Stimulated activated CD4-positive, alpha-beta T cell treated with anti-CD3 and anti-CD28 coated beads, Interleukin-15, amount 100 ng/mL, for 24 hours (primary cell): ENCODE measurements at places on chromosomes 6 and 20.

- DNase-seq: no peak
Observed at GRCh38 chr6:169274781-169275180, 21.1 kb upstream of the THBS2 start.

DNA sequence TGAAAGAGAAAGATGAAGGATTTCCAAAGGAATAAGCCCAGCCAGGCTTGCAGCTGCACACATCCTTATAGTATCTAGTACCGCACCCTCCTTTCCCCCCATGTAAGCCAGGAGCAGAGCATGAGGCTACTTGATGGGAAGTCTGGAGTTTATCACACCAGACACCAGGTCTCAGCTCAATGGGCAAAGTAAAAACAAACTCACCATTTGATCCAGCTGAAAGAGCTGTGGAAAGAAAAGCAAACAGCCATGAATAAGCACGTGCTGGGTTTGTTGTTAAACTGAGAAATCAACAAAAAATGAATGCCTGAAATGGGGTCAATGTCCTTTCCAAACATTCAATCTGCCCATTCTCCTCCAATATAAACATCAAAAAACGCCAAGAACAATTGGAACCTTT, 50.6 kb upstream of the MAP7 start:
- DNase-seq: no peak

DNA sequence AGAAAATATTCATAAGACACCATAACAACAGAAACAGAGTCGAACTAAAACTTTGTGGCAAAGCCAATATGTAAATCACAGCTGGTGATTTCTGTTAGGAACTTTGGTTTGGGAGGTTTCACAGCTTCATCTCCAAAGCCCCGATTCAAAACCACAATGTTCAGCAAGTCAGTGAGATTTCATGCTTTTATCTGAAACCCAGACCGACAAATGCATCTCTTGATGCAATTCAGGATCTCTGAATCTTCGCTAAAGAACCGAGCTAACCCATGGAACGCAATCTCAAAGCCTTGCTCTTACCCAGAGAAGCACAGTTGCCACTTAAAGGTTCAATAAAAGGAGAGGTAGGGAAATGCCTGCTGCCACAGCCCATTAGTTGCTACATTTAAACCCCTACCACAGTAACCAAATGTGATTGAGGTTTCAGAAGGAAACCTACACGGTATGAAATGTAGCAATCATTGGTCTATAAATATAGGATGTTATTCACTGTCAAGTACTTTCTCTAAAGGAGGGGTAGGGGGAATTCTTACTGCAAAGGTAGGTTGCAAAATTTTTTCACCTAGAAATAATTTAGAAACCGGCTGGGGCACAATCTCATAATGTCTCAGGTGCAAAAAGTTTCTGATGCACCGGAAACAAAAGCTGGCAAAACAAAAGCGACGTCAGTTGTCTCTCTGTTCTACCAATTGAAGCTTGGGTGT, 381.0 kb upstream of the ARID1B start:
- DNase-seq: peak; percentile 21

- DNase-seq: no peak
Observed at GRCh38 chr20:13101276-13101675, 92.5 kb downstream of the SPTLC3 start.

DNA sequence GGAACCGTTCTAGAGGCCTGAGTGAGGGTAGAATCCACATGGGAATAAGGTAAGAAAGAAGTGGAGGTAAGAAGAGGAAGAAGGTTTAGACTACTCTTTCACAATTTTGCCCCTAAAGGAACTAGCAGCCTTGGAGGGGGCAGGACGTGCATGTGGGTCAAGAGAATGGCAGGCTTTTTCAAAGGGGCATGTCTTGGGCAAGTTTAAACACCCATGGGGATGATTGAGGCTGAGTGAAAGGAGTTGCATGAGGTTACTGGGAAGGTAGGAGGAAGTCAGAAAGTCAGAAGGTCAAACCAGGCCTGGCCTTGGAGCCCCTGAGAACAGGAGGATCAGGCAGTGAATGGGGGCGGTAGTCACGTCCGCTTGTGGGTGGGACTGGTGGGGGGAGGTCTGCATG, 10.2 kb downstream of the ADA start:
- DNase-seq: no peak

GRCh38 chr20:48582673-48582985, 245.2 kb downstream of the PREX1 start:
- no peak for DNase-seq

DNA sequence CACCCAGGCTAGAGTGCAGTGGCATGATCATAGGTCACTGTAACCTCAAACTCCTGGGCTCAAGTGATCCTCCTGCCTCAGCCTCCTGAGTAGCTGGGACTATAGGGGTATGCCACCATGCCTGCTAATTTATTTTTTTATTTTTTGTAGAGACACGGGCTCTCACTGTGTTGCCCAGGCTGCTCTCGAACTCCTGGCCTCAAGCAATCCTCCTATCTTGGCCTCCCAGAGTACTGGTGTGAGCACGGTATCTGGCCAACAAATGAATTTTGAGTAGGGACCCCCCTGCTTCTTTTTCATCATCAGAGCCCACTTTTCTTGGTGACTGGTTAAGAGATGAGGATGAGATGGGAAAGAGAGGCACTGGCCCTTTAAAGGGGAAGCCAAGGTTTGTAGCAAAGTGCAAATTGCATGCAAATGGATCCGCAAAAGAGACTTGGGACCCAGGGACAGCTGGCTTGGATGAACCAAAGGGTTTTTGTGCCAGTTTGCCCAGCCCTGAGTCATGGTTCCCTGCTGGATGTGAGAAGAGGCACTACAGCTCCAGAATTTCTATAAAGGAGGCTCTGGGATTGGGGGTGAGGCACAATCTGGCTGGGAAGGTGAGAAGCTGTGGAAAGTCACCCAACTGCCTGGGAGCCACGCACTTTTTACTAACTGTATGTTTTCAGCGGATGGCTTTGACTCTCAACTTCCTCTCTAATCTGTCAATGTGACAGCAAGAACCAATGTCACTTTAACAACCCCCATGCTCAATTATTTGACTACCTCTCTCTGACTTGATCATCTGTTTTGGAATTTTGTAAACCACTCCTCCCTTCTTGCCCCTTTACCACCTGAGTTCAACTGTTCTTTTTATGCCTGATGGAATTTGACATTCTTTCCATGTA, 58.7 kb upstream of the RNF24 start:
- DNase-seq: no peak

DNA sequence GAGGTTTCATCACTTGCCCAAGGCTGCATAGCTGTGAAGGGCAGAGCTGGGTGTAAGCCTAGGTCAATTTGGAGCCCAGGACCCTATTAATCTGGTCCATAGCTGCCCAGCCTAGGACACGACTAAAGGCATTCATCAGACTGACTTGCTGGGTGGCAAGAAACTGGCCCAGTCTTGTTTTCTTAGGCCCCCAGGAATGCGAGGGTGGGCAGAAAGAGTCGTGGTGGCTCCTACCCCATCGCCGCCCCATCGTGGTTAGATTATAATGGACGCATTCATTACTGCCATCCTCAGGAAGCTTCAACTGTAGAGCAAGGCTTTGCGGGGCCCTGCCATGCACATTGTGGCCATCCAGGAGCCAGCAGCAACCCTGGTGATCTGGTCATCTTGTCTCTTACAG, 16.1 kb downstream of the DYNLRB1 start:
- no peak for DNase-seq

DNA sequence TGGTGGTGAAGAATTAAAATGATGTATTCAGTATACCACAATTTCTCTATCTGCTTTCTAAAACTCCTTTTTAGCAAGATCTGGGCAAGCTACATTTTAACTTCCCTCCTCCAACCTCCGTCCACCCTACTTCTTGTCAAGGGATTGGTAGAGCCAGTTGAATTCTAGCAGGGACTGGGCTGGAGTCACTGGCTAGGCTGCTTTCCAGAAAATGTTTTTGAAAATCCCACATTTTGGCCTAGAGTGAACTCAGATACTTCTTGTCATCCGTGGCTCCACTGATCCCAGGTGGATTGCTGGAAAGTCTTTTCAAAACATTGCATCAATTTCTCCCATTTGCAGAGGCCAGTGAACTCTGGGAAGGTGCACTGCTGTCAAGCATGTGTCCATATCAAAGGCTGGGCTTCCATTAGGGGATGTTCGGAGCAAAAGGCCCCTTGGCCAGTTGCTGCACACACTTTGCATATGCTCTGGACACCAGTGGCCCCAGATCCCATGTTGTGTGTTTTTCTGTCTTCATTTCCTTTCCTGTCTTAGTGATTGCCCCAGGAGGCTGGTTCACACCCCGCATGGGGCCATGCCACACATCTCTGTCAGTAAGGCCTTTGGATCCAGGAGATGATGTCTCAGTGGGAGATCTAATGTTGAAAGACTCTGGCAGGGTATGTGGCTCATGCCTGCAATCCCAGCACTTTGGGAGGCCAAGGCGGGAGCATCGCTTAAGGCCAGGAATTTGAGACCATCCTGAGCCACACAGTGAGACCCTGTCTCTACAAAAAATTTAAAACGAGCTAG, 11.3 kb upstream of the KCNK16 start:
- DNase-seq: no peak

GRCh38 chr20:49548371-49548947, 19.5 kb downstream of the PTGIS start:
- DNase-seq: no peak

DNA sequence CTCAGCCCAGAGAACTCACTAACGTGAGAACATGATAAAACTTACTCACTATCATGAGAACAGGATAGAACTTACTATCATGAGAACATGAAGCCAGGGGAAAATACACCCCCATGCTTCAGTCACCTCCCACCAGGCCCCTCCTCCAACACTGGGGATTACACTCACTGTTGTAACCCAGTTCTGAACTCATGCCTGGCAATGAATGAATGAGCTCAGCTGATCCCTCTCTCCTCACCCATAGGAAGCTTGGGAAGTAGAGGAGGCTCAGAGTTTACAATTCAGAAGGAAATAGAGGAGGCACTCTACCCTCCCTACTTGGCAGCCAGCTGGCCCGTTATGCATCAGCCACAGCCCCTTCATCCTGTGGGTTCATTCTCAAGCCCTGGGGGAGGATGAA, 102.5 kb downstream of the EYA2 start:
- DNase-seq: no peak

DNA sequence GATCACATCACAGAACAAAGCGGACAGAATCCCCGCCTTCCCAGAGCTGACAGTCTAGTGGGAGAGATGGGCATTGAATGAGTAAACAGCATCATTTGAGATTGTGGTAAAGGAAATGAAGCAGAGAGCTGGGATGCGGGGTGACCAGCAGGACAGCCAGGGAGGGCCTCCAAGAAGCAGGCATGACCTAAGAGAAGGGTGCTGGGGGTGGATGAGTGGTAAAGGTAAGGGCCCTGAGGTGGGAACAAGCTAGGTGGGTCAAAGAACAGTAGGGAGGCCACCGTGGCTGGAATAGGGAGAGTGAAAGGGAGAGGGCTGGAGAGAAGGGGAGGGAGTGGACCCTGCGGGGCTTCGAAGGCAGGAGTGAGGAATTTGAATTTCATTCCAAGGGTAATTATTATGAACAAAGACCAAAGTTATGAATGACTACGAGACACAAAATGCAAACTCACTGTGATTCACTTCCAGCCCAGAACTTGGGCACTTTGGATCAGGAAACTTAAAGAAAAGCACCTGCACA, 61.4 kb downstream of the CEBPB start:
- DNase-seq: no peak

GRCh38 chr6:2578767-2579166, 172.0 kb downstream of the MYLK4 start:
- no peak for DNase-seq

- no peak for DNase-seq
Observed at GRCh38 chr6:10976571-10976970, 67.5 kb downstream of the ELOVL2 start.

DNA sequence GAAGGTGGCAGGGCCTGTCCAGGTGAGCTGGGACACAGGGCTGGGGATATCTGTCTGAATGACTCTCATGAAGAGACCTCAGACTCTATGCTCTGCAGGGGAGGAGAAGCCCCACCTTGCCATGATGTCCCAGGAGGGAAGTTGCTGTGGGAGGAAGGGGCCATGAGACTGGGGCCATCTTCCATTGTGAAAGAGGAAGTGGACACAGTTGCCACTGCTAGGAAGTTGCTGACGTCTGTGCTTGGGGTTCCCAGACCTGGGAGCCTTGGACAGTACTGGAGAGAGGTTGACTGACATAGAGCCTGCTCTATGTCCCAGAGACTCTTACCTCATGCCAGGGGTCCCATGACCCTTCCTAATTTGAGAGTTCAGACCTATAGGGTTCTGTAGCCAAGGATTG, 24.5 kb downstream of the SIRPB1 start:
- no peak for DNase-seq

GRCh38 chr6:157831018-157831369, 7.9 kb downstream of the SNX9 start:
- DNase-seq: no peak

GRCh38 chr20:13098720-13099355, 90.1 kb downstream of the SPTLC3 start:
- DNase-seq: no peak

DNA sequence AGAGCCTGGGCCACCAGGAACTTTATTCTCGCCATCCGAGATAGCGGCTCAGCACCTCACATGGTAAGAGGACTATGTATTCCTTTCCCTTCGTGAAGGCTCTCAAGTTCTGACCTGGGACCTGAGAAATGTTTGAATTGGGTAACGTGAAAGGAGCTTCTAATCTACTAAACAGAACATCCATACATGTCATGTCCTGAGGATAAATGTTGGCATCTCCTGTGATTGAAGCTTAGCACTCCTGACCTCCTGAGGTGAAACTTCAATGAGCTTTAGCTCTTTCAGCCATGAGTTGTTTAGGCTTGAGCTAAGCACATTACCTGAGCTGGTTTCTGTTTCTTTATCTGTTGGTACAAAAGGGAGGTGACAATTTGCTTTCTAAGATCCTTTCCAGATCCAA, 280.9 kb downstream of the PACRG start:
- no peak for DNase-seq

DNA sequence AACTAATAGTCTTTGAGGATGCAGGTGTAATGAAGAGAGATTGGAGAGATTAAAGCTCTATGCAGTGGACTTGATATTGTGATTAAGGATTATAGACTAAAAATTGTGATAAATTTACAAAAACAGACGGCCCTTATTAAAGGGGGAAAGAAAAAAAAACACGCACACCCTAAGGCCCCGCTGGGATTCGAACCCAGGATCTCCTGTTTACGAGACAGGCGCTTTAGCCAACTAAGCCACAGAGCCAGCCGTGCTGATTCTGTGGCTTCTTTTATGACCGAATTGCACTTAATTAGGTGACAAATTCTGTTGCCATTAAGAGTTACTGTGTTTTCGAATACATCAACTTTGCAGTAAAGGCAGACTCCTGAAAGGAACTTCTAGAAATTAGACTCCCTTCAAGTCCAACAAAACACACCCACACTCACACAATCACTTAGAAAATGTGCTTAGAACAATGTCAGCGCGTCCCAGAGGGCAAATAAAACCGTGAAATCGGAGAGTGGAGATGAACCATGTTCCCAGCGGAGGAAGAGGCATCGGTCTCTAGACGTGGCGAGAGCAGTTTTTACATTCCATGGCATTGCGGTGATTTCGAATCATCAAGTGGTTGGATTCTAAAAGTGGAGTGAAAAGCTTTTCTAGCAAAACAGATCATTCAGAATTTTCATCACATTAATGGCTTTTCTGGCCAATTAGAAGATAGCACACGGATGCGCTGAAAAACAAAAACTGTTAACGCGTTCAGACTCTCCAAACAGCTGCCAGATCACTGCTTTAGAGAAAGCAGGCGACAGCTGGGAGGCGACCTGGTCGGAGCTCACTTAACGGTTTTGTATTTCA, 122.6 kb downstream of the GPX5 start:
- peak; percentile 86 for DNase-seq

GRCh38 chr6:45388328-45388727, 10.6 kb upstream of the SUPT3H start:
- DNase-seq: no peak

GRCh38 chr6:54308289-54308985, at the start of gene TINAG:
Gene TINAG, plus strand, starts transcription at chr6:54308441. Its CDS starts 110 bp downstream, at chr6:54308551.
- DNase-seq: no peak
